SHP77 (cell line): ENCODE measurements at places on chromosomes 2 and 18.

DNA sequence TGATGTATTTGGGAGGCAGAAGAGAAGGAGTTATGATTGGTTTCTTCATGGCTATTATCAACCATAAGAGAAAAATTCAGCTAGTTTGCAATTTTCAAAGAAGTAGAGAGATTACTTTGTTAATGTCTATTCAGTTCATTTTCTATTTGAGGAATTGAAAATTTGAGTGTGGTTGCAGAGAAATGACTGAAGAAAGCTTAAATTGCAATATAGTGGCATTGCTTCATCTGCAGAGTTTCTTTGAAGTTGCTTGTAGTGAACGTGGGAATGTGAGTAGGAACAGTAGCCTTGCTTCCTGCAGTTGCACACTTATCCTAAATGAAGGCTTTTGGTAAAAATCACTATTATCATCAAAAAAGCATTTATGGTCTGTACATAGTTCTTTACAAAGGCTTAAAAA is 14.7 kb upstream of the CYRIA start:
- no peak for DNase-seq

DNA sequence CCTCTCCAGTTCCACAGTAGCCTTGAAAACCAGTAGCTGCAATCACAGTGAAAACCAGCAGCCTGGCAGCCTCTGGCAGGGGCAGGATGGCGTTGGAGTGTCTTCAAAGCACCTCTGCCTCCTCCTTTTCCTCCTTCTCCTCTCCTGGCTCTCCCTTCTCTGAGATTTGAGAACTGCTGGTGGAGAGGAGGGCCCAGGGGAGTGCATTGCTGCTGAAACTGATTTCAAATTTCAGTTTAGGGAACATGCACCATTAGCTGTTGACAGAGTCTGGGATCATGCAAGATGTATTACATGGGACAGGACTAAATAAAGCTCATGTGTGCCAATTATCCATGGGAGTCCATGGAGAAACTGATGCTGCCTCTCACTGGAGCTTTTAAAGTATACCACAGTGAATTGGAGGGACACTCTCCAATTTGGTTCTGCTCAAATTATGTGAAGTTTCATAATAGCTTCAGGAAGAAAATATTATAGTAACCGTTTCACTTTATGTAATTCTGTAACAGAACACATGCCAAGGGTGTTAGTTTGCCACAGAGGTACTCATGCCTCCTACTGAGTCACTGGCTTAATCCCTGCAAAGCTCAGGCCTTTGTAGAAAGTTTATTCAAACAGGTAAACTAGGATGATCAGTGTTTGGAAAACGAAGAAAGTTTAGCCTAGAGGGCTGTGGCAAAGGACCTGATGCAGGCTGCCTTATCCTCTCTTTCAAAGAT is 146.1 kb downstream of the PRPF40A start:
- no peak for DNase-seq

- DNase-seq = peak; percentile 93
Observed at GRCh38 chr2:216619411-216620393, 13.5 kb upstream of the IGFBP2 start.

- DNase-seq = peak; percentile 7
Observed at GRCh38 chr18:9765501-9765900, 57.4 kb downstream of the RAB31 start.

DNA sequence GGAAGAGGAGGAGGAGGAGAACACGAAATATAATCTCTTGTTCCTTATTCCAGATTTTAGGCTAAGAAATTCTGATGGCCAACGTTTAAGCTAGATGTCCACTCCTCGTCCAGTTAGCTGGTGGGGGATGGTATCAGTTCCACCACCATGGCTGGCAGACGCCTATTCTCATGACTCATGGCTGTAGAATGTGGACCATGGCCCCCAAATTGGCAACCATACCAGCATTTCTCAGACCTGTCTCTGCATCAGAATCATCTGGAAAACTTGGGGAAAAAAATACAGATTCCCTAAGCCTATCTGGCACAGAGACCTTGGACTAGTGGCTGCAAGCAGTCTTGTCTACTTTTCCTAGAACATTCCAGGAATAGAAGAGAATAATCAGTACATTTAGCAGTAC is 267.7 kb upstream of the SIX2 start:
- DNase-seq = no peak

DNA sequence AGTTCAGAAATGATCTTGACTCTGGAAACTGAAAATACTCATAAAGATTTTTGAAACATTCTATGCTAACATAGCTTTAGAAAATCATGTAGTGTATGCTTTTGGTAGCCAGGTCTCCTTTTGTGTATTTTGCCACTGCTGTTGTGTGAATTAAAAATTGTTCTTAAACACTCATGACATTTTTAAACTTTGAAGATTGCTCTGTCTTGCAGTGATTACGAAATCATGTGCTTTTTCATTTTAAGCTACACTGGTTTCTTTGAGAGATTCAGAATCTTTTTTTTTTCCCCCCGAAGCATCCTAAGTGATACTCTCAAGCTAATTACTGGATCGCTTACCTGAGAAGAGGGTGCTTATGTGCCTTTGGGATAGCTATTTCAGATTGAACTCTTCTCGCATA is 60.0 kb downstream of the ANKRD12 start:
- DNase-seq = no peak

DNA sequence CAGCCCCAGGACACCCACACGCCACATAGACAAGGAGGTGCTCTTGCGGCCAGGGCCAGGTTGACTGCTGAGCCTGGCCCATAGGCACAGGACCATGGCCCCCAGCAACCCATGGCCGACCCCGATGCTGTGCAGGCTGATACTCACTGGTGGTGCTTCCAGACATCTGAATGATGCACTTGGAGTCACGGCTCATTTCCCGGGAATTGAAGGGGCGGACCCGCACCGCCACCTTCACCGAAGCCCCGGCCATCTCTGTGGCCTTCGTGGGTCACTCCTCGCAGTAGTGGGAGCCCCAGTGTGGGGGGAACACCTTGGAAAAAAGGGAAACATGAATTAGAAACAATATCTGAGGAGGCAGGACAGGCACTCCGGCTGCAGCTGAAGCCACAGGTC is 22.5 kb downstream of the KIF1A start:
- no peak for DNase-seq

GRCh38 chr2:197075281-197075680 is 148.8 kb upstream of the PGAP1 start:
- DNase-seq = no peak

DNA sequence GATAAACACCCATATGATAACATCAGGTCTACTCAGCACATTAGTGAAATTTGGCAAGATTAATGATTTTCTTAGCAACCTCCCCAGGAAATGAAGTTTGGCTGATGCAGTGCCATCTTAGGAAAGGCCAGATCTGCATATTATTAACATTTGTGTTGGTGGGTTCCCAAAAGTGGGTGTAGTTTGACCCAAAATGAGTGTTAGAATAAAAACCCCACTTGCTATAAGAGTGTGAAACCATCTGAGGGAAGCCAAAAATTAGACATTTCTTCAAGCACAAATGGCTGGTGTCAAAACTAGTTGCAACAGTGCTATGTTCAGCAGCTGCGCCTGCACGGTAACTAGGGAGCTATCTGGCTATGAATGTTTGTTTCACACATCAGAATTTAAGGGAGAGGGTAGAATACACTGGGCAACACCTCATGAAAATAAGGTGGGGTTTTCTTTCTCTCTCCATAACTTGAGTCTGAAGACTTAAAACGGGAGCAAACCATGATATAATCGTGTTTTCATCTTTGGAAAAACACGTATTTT is 15.9 kb upstream of the CSRNP3 start:
- no peak for DNase-seq

- no peak for DNase-seq
Observed at GRCh38 chr2:169528271-169528701, 18.8 kb downstream of the KLHL41 start.

DNA sequence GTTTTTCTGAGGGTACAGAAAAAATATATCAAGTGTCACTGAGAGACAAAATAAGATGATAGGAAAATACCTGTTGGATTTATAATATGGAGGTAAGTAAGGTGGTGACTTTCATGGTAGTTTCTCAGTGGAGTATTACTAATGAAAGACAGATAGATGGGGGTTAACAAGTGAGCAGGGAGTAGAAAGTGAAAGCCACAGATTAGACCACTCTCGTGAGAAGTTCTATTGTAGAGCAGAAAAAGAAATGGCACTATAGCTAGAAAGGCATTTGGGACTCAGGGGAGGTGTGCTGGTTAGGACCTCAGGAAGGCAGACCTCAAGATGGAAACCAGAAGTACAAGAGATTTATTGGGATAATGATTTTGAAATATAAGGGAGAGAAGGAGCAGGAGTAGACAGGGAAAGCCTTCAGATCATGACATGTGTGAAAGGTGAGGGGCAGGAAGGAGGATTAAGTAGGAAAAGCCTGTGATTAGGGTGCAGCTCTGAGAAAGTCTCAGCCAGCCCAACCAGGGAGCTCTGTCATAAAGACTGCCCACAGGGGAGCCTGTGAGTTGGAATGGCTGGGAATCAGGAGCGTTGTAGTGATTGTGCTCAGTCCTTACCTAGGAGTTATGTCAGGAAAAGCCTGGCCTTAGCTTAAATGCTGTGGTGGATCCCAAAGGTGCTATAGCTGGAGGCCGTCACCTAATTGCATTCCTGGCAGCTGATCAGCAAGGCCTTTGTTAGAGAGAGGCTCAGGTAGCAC is 198.1 kb downstream of the IKZF2 start:
- DNase-seq = no peak

DNA sequence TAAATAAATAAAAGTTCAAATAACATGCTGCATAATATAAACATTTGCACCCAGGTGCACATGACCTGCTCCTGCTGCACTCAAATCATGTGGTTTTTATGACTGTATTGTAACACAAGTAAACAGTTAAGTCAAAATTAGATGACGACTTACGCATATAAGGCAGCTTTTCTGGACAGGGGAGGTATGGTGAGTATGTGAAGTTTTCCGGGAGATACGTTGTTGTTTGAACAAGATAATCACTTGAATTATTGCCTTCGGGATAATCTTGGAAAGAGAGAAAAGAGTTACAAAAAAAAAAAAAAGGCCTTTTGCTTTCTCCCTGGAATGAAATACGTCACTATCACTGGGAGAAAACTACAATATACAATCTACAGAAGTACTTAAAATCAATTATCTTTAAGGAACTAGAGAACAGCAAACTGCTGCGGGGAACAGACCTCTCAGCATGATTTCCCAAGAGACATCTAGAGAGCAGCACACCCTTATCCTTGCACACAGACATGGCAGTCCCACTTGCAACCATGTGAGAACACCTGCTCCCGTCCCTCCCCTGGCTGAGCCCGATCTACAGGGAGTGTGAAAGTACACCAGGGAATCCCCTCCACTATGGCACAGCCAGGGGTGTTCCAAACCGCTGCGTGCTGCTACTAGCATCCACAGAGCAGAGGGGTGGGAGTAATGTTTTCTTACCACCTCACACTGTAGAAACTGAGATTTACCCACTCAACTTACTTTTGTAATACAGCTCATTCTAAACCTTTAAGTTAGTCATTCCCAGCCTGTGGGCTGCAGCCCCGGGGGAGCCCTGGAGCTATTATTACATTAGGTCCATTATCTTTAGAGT is 26.3 kb downstream of the B4GALT6 start:
- peak; percentile 10 for DNase-seq

DNA sequence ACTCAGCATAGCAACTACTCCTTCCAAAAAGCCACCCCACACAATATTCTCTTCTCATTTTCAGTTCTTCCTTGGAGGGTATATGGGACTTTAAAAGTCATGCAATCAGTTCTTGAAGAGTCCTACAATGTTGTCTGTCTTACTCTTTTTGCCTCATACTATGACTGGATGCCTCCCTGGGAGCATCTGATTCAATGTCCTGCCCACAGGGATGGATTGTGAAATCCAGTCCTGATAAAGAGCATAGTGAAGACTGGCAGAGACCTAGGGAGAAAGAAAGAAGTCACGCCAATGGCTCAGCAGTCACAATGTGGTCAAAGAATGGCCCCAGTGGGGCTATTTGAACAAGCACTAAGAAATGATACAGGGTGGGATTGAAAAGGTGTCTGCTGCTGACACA is 155.1 kb upstream of the SERPINE2 start:
- no peak for DNase-seq

DNA sequence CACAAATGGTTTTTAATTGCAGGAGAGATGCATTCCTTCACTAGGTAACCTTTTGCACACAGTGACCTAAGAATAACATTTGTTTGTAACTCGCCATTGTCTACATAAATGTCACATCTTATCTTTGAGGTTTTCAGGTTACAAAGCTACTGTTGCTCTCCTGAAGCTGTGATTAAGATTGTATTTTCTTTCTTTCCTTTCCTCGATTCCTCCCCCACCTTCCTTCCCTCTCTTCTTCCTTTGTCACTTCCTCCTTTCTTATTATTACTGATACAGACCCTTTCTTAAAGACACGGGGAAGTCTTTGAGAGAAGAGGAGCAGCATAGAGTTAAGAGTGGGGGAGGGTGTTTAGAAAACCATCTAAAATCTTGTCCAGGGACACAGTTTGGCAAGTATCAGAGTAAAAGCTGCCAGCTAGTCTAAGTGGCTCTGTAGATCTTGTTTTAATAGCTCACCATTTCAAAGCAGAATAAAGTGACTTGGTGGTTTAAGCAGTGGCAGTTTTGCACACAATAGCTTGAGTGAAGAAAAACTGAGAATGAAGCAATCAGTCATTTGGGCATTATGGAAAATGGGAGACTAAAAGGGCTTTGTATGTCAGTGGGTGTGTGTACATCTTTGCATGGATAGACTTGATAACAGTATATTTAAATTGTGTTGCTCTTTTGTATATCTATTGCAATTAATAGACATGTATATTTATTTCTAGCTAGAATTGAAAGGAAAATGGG is 10.9 kb downstream of the CERS6 start:
- no peak for DNase-seq

- peak; percentile 45 for DNase-seq
Observed at GRCh38 chr2:1022178-1022577, 71.5 kb downstream of the SNTG2 start.

- no peak for DNase-seq
Observed at GRCh38 chr18:12287684-12288402, 20.2 kb upstream of the TUBB6 start.

GRCh38 chr2:72940786-72941185 is 23.5 kb downstream of the EMX1 start:
- DNase-seq = no peak

GRCh38 chr2:20198001-20198400 is 26.9 kb downstream of the SDC1 start:
- DNase-seq = no peak

- DNase-seq = no peak
Observed at GRCh38 chr2:226797289-226797988, 2.2 kb downstream of the IRS1 start.

- DNase-seq = no peak
Observed at GRCh38 chr2:9137379-9138150, 69.0 kb upstream of the ASAP2 start.

DNA sequence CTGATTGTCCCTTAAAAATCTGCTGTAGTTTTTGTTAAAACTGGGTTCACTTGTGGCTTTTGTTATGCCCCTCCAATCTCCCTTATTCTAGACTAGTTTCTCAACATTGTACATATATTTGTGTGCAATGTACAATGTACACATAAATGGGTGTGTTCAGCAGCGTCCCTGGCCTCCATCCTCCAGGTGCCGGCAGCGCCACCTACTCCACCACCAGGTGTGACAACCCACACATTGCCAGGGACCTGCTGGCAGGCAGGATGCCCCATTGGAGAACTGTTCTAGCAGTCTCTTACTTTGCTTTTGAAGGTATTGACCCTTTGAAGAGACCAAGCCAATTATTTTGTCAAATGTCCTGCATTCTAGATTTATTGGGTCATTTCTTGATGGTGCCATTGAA is 75.4 kb downstream of the SH3RF3 start:
- no peak for DNase-seq

GRCh38 chr2:127704641-127705390 is 3.5 kb downstream of the SFT2D3 start:
- no peak for DNase-seq

- DNase-seq = peak; percentile 45
Observed at GRCh38 chr2:207352978-207353671, 176.6 kb upstream of the CREB1 start.
